ENCODE measurements at places on chromosomes 1 and 21.

- DNase-seq = no peak
Measured at GRCh38 chr1:228037401-228038386, 30.9 kb downstream of the WNT3A start.

DNA sequence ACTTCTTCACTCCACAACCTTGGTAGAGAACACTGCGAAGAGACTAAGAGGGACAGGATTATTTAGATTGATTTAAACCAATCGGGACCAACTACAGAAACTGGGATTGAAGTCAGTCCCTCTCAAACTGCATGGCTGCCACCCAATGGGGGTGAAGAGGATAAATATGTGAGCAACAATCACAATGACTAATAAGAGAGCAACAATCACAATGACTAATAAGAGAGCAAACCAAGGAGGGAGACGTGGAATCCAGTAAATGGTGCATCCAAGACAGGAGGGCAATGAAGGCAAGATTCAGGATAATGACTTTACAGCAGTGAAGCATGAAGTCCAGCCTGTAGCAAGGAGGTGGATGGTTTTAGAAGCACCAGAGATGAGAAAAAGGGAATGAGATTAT lies 322.8 kb downstream of the TTLL7 start:
- no peak for DNase-seq

DNA sequence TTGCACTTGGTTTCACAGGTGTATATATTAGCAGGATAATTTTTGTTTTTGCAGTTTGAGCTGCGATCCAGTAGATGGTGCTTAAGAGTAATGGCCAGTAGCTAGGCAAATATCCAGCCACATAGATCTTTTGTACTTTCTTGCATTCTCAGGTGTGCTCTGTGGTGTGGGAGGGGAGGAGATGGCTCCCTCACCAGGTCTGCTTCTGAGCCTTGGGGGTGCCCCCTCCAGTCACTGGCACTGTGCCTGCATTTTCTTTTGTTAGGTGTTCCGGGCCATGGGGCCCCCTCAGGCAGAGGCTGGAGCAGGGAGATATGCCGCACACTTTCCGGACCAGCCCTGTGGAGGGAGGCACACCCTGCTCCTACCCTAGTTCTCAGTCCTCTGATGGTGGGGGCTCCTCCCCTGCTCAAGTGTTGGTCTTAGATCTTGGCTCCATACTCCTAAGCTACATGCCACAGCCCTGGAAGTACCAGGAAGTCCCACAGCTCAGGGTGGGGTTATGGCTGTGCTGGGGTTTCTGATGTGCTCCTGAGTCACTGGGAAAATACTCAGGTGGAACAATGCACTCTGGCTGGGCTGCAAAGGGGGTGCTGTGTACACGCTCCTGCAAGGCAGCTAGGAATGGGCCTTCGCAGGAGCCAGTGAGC lies 197.6 kb upstream of the DMRTA2 start:
- DNase-seq = peak; percentile 85

- no peak for DNase-seq
Measured at GRCh38 chr1:29469457-29469856, 233.1 kb downstream of the PTPRU start.

- DNase-seq = no peak
Measured at GRCh38 chr1:161200992-161201835, 953 bp upstream of the NDUFS2 start.

- DNase-seq = no peak
Measured at GRCh38 chr1:167471568-167471967, 46.8 kb downstream of the CD247 start.

- DNase-seq = no peak
Measured at GRCh38 chr1:211378844-211379243, 52.2 kb downstream of the TRAF5 start.

DNA sequence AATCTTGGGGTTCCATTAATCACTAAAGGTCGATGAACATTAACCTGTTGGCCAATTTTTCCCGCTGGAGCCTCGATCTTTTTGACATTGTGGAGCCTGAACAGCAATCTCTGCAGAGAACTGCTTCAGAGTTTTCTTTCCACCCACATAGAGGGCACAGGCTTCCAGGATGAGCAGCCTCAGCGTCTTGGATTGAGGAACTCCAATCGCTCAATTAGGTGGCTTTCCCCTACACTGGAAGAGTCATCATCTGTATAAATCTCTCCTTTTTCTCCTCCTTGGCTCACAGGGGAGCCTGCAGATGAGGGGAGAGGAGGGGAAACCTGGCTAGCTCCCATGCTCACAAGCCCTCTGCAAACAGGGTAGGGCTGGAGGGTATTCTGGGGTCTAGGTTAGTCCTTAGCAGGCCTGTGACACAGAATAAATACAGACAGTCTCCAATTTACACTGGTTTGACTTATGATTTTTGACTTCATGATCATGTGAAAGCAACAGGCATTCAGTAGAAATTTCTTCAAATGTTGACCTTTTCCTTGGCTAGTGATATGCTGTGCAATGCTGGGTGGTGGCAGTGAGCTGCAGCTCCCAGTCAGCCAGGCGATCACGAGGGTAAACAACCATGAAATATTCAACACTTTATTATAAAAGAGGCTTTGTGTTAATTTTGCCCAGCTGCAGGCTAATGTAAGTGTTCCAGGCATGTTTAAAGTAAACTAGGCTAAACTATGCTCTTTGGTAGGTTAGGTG lies 80.8 kb downstream of the PGBD5 start:
- no peak for DNase-seq

- DNase-seq = no peak
Measured at GRCh38 chr1:81144240-81144825, 656.4 kb upstream of the ADGRL2 start.

- no peak for DNase-seq
Measured at GRCh38 chr21:32645261-32646182, 33.3 kb upstream of the CFAP298 start.

DNA sequence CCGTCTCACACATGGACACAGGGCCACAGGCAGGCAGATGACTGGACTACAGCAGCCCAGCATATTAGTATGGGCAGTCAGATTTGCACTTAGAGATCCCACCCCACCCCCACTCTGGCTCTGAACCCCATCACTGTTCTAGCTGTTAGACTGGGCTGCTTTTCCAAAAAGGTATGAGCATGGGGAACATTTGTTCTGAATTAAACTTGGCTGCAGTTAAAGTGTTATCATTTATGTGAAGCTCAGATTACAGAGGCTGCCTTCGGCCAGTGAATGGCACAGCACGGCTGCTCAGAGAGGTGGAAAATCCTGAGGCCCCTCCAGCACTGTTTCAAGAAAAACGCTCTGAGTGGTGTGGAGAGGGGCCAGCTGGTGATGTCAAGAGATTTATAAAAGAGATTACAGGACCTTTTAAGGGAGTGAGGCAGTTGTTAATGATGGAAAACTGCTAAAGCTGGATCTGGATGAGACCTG lies 6.9 kb upstream of the NOS1AP start:
- DNase-seq = no peak
